ENCODE measurements at places on chromosomes 2 and 18.

DNA sequence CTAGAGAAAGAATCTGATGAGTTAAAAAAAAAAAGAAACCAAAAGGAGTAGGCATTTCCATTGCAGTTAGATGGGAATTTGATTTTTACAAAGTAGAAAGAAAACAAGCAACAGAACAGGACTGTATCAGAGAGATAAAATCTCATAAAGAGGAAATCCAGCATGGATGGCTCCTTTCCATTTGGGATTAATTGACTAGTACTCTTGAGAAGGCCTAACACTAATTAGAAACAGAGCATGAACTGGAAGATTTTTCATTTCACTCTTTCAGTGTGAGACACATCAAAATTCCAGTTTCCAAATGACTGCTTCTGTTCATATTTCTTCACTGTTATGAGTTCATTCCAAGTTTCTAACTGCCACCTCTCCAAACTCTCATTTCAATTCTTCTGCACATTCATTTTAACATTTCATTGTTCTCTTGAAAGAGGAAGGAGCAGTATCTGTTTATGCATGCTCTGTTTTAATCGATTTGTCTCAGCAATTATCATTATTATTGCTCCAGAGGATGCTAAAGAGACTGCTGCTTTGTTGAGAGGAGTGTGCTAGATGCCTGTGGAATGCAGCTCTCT lies 108.8 kb upstream of the PIEZO2 start:
- DNase-seq: no peak

- DNase-seq: no peak
Measured at GRCh38 chr18:44589693-44590355, 90.9 kb upstream of the SETBP1 start.

- DNase-seq: no peak
Measured at GRCh38 chr2:186459009-186459408, 27.1 kb upstream of the ZC3H15 start.

- no peak for DNase-seq
Measured at GRCh38 chr2:218001629-218002028, 1.2 kb downstream of the TNS1 start.

- DNase-seq: no peak
Measured at GRCh38 chr2:181058378-181059269, 78.2 kb downstream of the UBE2E3 start.

GRCh38 chr2:23506531-23507266 lies 121.7 kb downstream of the KLHL29 start:
- no peak for DNase-seq

DNA sequence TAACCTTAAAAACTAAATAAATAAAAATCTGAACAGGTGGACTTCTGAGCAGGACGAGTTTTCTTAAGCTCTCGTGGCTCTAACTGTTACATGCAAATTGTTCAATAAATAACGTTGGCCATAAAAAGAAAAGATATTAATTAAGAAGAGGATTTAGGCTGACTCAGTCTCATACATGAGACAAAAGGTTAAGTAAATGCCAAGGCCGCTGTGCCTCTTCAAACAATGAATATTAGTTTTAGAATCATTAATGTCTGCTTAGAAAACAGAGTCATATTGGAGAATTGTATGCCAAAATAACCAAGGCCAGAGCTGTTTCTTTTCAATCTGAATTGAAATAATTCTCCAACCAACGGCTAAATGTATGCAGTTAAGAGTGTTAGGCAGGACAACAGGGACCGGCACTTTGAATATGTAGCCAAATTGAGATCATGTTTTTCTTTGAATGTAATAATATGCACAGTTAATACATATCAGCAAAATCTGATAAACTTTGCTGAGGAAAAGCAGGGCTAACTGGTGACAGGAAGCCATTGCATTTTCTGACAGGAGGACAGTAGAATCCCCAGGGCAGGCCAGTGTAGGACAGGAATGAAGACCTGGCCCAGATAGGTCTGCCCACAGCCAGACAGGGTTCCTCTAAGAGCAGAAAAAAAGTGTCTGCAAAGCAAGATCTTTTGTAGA lies 1041.4 kb upstream of the FANCL start:
- no peak for DNase-seq

- DNase-seq: no peak
Measured at GRCh38 chr2:207734264-207734635, 22.8 kb downstream of the CCNYL1 start.

- peak; percentile 69 for DNase-seq
Measured at GRCh38 chr2:238231251-238231793, 8.5 kb downstream of the HES6 start.

- no peak for DNase-seq
Measured at GRCh38 chr18:27666016-27666415, 480.9 kb upstream of the CHST9 start.

DNA sequence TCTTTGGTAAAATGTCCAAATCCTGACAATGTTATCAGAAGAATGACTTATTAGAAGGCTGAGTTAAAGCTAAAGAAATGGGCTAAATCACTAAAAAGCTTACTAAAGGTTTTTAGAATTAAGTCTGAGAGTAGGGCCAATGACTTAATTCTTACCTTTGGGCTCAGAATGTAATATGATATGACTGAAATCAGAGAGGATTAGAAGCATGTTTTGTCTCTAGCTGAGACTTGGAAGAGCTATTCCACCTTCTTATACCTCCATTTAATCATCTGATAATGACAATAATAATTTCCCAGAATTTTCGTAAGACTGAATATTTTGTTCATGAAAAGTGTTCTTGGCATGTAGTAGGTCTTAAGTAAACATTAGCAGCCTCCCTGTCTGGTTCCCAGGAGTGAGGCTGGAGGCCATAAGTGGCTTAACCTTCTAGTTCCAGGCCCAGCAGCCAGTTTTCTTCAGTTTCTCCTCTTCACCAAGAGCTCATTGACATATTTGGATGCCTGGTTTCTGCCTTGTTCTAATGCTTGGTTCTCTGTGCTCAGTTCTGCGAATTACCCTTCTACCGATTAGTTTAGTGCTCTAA lies 25.5 kb upstream of the E2F6 start:
- no peak for DNase-seq

- no peak for DNase-seq
Measured at GRCh38 chr2:56334622-56335021, 150.8 kb downstream of the CCDC85A start.

- DNase-seq: no peak
Measured at GRCh38 chr2:234957834-234958135, 6.0 kb downstream of the SH3BP4 start.

DNA sequence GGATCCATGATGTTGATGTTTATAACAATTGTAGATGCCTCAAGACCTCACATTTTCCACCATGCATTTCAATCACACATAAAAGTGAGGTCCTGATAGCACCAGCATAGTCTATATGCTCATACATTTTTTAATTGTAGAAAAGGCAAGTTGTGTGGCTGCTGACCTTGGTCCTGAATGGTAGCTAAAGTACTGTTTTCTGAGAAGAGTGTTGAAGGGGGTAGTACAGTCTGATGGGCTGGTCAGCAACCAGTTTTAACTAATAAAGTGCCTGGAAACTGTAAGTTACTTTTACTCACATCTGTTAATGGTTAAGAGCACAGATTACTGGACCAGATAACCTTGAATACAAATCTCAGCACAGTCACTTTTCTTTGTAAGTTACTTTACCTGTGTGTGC lies 15.9 kb downstream of the ZNF638 start:
- DNase-seq: peak; percentile 10

GRCh38 chr2:72917138-72917876 lies at the start of gene EMX1:
TSS of gene EMX1 (plus strand) at chr2:72917519. CDS start at chr2:72917853, 334 bp downstream.
- DNase-seq: peak; percentile 86

GRCh38 chr2:154455166-154455565 lies 243.3 kb upstream of the KCNJ3 start:
- DNase-seq: no peak
